Esophagus muscularis mucosa (tissue), 4 donors: ENCODE measurements at places on chromosomes 2 and 18.

GRCh38 chr2:39922679-39923405, 143.8 kb upstream of the THUMPD2 start:
- H3K27ac ChIP-seq, result no peak overlapping the region
- no peak overlapping the region for H3K4me3 ChIP-seq
- no peak for DNase-seq
- H3K4me1 ChIP-seq, result no peaks in the 10 kb centered on the region
- H3K36me3 ChIP-seq, result no peaks in the 10 kb centered on the region

- H3K27ac ChIP-seq, result no peak overlapping the region
- H3K4me3 ChIP-seq, result no peak overlapping the region
- H3K36me3 ChIP-seq, result no peaks in the 10 kb centered on the region
- H3K27me3 ChIP-seq, result no peaks in the 10 kb centered on the region
Measured at GRCh38 chr2:186044761-186045160, 306.2 kb downstream of the FSIP2 start.

- H3K27me3 ChIP-seq, result no peaks in the 10 kb centered on the region
- no peak overlapping the region for H3K4me3 ChIP-seq
- no peak overlapping the region for H3K27ac ChIP-seq
- no peaks in the 10 kb centered on the region for H3K36me3 ChIP-seq
Measured at GRCh38 chr18:21314724-21315123, 72.7 kb downstream of the GREB1L start.

GRCh38 chr18:25962176-25962575, 128.2 kb downstream of the SS18 start:
- no peaks in the 10 kb centered on the region for H3K27me3 ChIP-seq
- H3K4me3 ChIP-seq, result no peak overlapping the region
- H3K4me1 ChIP-seq, result no peaks in the 10 kb centered on the region
- no peaks in the 10 kb centered on the region for H3K36me3 ChIP-seq

DNA sequence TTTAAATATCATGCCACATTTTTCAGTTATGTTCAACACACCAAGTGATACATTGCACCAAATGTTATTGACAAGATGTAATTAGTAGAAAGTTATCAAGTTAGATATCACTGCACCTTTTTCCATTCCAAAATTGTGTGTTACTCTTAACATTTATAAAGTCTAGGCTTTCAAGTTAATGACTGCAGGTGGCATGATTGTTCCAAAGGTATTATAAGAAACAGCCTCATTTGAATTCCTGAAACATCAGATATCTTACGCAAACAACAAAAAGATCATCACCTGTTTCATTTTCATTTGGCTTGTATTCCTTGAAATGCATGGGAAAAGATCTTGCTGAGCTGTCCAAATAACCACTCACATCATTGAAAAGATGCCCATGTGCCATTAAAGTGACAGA, 1528.2 kb upstream of the ZEB2 start:
- H3K4me1 ChIP-seq, result no peaks in the 10 kb centered on the region
- no peak for DNase-seq
- H3K4me3 ChIP-seq, result no peak overlapping the region
- H3K27ac ChIP-seq, result no peak overlapping the region
- no peaks in the 10 kb centered on the region for H3K36me3 ChIP-seq
- H3K27me3 ChIP-seq, result no peaks in the 10 kb centered on the region

DNA sequence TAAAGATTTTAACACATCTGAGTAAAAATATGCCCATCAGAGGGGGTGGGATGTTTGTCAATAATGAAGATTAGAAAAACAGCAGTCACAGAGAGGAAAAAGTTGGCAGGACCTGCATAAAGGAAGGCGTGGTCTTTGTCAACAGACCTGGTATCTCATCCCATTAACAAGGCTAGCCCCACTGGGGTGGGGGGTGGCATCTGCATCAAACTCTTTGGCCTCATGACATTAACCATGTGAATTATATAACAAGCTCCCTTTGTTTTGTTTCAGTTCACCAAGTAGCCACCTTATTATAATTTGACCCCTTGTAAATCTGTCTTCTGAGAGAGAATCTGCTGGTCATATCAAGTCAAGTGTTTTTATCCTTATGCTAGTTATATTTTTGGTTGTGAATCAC, 28.8 kb downstream of the NEMP2 start:
- DNase-seq, result no peak
- no peaks in the 10 kb centered on the region for H3K27me3 ChIP-seq
- H3K36me3 ChIP-seq, result peaks cover 45% of the 10 kb centered on the region
- H3K27ac ChIP-seq, result no peak overlapping the region
- H3K4me3 ChIP-seq, result no peak overlapping the region

DNA sequence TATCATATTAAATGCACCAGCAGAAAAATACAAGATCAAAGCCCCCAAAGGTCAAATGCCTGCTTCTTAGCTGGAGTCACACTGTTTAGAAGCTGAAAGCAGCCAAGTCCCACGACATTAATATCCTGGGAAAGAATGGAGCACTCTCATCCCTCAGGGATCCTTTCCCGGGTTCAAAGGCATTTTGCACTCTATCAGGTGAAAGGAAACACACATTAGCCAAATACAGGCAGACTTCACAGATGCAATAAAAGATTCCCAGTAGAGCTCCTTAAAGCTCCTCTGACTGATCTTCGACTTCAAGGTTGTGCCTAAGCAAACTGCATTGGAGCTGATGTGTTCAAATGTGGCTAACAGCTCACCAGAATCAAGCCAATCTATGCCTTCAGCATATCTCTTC, 158.4 kb downstream of the RNF152 start:
- H3K4me1 ChIP-seq, result no peaks in the 10 kb centered on the region
- no peaks in the 10 kb centered on the region for H3K36me3 ChIP-seq
- peak overlapping the region; percentile 11 for H3K27ac ChIP-seq
- no peaks in the 10 kb centered on the region for H3K27me3 ChIP-seq
- no peak overlapping the region for H3K4me3 ChIP-seq
